ENCODE measurements at places on chromosomes 1 and 21.

DNA sequence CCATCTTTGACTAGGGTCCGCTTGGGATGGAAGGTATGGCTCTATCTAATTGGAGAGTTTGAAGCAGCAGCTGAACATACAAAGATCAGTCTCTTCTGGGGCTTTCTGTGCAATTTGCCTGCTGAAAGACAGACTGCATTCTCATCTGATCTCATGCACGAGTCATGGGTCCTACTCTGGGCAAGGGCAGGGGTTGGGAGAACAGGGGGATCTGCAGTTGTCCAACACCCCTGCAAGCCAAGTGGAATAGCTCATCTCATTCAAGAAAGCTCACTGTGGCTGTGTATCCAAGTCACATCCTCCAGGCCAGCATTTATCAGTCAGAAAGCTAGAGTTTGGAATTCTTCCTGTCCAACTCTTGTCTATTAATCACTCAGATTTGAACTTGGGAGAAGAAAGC lies 177.2 kb upstream of the C8B start:
- no peak for DNase-seq

DNA sequence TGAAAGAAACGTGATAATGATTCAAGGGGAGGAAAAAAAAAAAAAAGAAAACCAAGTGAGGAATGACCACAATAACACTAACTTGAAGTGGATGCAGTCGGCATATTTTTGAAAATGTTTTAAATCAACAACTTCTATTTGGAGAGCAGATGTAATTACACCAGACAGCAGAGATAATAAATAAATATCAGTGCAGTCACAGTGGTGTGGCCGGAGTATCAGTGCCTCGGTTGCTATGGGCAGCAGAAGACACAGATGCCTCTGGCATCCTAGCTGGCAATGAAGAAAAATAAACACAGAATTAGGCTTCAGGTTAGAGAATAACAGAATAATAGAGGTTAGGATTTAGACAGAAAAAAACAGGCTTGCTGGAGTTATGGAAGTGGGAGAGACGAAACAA lies 888.3 kb downstream of the LTN1 start:
- no peak for DNase-seq

- no peak for DNase-seq
Measured at GRCh38 chr1:164756741-164757140, 197.8 kb downstream of the PBX1 start.

DNA sequence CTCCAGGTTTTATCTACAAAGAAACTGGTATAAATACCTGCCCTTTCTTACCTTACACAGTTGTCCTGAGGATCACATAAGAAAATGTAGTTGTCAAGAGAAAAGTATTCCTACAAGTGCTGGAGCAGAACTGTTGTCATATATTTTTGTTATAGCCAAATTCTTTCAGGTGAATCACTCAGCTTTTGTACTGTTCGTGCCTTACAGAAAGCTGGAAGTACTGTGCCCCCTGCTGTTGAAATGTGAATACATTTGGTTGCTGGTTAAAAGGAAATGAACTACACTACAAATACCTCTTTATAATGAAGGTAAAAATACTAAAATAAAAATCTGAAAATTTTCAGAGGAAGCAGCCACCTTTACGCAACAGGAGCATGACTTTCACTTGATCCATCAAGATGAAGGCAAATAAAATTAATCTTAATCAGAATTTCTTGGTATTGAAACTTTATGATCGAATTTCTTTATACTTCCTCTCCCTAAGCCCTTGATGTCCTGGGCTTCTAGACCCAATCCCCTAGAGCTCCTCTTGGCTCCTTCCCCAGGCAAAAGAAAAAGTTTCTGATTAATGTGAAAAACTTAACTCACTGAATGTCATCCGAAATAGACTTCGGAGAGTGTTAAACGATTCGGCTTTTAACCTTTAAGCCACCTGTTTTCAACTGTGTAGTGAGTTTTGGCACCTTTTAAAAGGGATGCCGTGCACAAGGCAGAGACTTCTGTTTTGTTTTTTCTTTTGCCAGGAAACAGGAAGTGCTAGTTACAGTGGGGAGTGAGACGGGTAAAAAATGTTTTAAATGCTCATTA lies 12.5 kb downstream of the CHML start:
- DNase-seq = no peak

DNA sequence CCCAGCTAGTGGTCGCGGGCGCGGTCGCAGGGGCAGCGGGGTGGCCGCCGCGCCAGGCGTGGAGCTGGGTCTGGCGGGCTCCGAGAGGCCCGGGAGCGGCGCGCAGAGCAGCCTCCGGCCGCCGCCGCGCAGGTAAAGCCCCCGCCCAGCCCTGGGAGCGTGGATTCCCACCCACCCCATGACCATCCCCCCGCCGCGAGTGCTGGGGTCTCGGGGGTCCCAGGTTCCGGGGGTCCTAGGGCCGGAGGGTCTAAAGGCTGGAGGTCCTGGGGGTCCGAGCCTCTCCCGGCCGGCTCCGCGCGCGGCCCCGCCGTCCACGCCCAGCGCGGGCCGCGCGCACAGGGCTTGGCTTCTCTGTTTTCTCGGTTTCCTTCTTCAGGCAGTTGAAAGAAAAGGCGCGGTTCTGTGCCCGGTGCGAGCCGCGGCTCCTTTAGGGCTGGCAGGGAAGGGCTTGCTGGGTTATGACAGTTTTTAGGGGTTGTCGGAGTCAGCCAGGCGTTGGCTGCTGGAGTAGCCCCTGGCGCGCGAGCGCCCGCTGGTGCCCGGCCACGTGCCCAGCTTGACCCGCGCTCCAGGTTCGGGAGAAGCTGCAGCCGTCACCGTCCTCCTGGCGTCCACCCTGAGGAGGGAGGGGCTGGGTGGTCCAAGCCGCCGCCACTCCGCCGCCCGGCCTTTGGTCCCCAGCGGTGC lies 359 bp downstream of the LRRC3 start:
- peak; percentile 13 for DNase-seq

- no peak for DNase-seq
Measured at GRCh38 chr1:57736940-57737339, 313.1 kb upstream of the DAB1 start.
